ENCODE measurements at places on chromosomes 4 and X.

- no peak for DNase-seq
Measured at GRCh38 chr4:1030031-1030430, 18.6 kb downstream of the FGFRL1 start.

DNA sequence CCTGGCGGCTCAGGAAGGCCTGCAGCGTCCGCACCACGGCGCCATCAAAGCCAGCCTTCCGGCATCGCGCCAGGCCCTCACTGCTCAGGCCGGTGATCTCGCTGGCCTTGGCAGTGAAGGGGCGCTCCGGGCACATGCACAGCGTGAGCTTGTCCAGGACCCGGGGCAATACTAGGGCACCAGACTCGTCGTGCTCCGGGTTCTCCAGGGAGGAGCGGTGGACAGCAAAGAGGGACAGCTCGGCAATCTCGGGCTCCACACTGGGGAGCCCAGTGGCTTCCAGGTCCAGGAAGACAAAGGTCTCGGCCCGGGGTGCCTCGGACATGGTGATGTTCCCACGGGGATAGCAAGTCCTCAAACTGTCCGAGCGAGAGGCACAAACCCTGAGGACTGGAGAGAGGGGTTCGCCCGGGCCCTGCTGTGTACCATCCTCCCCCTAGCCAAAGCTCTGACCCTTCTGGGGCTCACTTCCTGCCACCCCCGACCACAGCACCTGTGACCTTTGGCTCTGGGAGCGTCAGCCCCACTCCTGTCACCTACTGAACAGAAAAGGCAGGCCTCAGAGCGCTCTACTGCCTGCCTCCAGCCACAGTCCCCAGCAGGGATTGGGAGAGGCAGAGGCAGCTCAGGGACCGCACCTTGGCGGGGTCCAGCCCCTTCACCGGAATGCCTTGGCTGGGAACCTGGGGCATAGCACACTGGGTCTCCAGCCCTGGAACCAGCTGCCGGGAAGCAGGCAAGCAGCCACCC is 575 bp downstream of the TREX2 start:
- no peak for DNase-seq

GRCh38 chrX:154372612-154373022 is 1.8 kb downstream of the FLNA start:
- DNase-seq = no peak

DNA sequence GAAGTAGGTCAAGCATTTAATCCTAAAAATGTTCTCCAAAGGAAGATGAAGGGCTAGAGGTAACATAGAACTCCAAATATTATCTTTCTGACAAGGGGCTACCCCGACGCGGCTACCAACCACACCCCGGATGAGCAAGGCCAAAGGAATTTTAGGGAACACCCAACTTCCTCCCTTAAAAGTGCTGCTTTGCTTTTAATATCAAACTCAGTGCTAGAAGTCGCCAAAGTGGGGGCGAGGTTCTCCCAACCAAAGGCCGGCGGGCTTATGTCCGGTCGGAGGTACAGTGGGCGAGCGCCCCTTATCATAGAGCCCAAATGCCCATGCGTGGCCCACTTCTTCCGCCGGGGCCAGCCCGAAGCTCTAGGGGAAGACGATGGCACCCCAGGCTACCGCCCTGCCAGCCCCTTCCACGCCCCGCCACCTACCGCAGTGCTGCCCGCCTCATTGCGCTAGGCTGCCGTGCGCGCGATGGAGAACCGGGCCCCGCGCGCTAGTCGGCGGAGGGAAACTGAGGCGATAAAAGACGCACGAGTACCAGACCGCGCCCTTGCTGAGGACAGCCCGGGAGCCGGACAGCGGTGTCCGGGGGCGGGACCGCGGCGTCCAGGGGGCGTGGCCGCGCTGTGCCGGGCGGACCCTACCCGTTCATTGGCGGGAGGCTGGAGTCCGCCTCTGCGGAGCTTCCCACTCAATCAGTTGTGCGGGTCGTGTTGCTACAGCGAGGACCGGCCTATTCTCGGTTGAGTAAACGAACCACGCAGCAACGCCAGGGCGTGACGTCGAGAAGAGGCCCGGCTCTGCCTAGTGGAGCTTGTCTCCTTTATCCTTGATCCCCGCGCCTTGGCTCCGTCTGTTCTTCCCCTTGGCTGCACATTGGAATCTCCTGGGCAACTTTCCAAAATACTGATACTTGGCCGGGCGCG is at the start of gene ACOT9:
Gene ACOT9, minus strand, starts transcription at position 580 of the 926 bp plus-strand sequence. Its CDS starts 132 bp downstream, at position 448.
- peak; percentile 12 for DNase-seq

DNA sequence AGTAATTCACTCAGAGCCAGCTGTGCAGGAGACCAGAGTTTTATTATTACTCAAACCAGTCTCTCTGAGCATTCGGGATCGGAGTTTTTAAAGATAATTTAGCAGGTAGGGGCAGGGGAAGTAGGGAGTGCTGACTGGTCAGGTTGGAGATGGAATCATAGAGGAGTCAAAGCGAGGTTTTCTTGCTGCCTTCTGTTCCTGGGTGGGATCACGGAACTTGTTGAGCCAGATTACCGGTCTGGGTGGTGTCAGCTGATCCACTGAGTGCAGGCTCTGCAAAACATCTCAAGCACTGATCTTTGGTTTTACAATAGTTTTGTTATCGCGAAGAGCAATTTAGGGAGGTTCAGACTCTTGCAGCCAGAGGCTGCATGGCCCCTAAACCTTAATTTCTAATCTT is 63.6 kb downstream of the TRIM2 start:
- DNase-seq = no peak

DNA sequence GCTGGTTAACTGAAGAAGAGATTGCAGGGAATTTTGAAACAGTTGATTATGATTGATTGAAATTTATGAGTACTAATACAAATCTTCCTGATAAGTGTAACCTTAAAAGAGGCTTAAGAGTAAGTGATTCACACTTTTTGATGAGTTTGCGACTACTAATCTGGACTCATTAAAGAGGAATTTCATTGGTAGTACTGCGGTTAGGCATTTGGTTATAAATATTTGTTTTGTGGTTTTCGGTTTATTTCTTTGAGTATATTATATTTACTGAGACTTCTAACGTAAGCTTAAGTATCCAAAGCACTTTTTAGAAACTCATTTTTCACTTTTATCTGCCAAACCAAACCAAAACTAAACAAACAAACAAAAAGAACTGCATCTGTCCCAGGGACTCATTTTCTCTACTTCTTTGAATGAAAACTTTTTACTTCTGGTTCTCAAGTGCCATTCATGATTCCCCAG is 20.7 kb downstream of the SLIT2 start:
- no peak for DNase-seq

GRCh38 chrX:49912861-49913260 is 9.5 kb upstream of the CLCN5 start:
- no peak for DNase-seq

- no peak for DNase-seq
Measured at GRCh38 chr4:172945611-172946010, 223.0 kb upstream of the GALNT7 start.

- no peak for DNase-seq
Measured at GRCh38 chrX:37745835-37746217, 34.0 kb upstream of the CYBB start.

GRCh38 chrX:12007881-12008280 is 130.4 kb upstream of the FRMPD4 start:
- DNase-seq = no peak

GRCh38 chr4:41692717-41693345 is 55.7 kb downstream of the PHOX2B start:
- DNase-seq = no peak

- no peak for DNase-seq
Measured at GRCh38 chrX:93461060-93461459, 212.3 kb downstream of the NAP1L3 start.

DNA sequence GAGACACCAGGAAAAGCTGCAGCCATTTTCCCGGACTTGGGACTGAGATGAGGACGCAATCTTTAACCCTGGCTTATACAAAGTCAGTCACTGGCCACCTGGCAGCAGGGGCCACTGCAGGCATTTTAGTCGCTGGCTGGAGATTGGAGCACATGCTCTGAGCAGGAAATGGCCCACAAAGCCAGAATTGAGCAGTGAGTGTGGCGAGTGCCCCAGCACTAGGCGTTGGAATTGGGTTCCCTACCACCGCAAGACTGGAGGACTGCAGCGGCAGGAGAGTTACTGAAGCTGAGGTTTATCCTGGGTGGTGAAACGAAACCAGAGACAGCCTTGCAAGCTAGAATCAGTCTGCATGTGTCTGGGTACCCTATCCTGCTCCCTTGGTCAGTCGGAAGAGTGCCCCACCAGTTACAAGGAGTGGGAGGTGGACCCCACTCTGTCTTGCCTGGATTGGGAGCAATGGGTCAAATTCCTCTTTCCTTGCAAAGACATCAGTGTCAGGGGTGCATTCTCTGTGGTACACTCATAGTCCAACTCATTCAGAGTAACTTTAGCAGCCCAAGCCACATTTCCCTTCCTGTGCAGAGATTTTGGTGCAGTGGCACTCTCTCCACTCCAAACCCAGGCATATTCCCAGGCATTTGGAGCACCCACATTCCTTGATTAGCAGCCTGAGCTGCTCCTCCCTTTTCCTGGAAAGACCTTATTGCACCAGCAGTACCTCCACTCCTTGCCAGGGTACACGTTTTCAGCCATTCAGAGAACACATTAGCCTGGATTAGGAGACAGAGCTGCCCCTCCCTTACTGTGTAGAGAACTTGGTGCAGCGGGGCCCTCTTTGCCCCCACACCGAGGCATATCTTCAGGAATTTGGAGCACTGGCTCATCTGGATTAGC is 36.7 kb upstream of the PLK4 start:
- no peak for DNase-seq

DNA sequence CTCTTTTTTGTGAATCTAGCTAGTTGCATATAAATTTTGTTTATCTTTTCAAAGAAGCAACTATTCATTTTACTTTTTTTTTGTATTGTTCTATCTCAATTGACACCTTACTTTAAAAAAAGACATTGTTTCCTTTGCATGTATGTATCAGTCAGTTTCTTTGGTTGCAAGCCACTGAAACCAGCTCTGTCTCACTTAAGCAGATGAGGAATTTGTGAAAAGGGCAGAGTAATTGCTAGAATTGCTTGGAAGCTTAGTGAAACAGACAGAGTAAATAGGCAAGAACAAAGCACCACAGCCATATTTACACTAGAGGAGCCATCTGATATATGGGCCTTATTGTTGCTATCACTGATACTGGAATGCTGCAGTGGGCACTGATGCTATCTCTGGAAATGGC is 231.4 kb upstream of the KLF8 start:
- no peak for DNase-seq

- DNase-seq = no peak
Measured at GRCh38 chrX:5084279-5084678, 1144.4 kb downstream of the NLGN4X start.

- no peak for DNase-seq
Measured at GRCh38 chrX:101759000-101759399, 99.3 kb upstream of the ARMCX2 start.

DNA sequence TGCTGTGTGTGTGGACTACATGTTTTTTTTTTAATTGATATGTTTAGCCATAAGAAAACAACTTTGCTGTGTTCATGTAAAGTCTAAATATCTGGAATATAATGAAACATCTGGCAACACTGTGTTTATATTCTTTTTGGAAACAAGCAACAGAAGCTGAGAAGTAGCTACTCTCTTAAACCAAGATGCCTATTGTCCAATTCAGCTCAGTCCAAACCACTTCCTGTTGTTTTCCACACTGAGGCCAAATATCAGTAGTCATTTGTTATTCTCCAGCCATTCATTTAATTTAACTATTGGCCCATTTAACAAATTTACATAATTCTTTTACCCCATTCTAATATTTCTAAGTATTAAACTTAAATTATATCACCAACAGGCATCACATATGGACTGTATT is 903.0 kb upstream of the SLIT2 start:
- no peak for DNase-seq

- no peak for DNase-seq
Measured at GRCh38 chr4:8442596-8443358, 2.2 kb downstream of the TRMT44 start.

DNA sequence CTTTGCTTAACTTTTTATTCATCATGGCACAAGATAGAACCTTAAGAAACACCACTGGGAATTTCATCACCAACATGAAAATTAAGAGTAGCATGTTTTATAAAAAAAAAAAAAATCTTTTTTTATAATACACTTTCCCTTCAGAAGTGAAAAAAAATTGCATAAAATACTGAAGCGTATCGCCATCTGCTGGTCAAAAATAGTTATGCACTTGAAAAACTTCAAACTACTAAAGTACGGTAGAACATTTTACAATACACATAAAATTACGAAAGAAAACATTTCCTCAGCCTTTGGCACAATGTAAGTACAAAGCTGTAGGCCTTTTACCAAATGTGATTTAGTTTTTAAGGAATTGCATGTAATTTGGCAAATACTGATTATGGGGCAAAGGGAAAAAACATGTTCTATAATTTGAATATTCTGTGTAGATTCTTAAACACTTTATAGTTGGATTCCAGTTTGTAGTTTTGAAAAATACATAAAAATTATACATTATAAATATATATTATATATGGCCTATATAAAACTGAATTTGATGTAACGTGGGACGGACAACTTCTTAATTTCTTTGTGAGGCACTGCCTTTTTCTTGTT is 26.5 kb downstream of the HCCS start:
- no peak for DNase-seq

GRCh38 chr4:75699299-75699698 is 25.1 kb upstream of the USO1 start:
- no peak for DNase-seq

DNA sequence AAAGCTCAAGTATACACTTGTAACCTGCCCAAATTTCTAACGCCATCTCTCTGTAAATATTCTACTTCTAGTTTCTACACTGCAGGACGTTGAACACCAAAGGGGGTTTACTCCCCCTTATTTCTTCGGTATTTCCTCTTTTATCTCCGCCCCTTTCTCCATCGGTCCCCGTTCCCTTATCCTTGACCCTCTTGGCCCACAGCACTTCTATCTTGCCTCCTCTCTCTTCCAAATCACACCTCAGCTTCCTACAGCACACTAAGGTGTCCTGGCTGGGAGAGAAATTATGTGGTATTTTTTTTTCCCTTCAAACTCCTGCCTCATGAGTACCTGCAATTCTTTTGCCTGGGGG is 715 bp downstream of the ZMAT1 start:
- DNase-seq = no peak

GRCh38 chrX:4028151-4028550 is 314.7 kb upstream of the PRKX start:
- DNase-seq = no peak

GRCh38 chrX:110145854-110146253 is 142.9 kb downstream of the TMEM164 start:
- DNase-seq = no peak

DNA sequence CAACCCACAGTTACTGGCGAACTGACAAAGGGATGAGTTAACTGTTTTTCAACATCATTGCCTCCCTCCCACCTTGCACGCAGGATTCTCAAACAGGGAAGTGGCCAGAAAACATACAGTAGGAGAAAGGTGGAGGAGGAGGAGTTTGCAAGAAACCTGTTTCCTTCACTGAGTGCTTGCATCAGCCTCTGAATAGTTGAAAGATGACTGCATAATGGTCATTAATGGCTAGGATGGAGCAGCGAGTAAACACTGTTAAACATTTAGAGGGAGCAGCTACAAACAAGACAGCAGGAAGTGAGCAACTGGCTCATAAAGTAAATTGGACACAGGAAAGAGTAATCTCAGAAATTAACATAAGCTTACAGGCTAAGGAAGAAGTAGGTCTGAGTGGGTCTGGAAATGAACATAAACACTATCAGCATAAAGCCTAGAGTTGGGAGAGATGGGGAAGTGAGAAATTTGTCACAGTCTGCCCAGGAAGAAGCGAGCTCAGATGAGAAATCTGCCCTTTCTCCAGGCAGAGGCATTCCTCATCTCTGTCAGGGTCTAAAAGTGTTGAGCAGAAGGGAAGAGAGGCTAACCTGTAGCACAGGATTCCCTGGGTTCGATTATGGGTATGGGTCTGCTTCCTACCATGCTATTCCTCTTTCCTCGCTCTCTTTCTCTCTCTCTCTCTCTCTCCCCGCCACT is 38.6 kb downstream of the TRPC5OS start:
- DNase-seq = no peak

Data from cortex of kidney (tissue), 1 donor.